GM12891 (cell line): ENCODE measurements at places on chromosomes 1 and 21.

GRCh38 chr21:25733859-25734653 lies 648 bp downstream of the ATP5PF start:
- DNase-seq = no peak

GRCh38 chr1:77347646-77348045 lies 65.8 kb downstream of the AK5 start:
- no peak for DNase-seq

GRCh38 chr1:35215346-35215745 lies 22.4 kb upstream of the SFPQ start:
- no peak for DNase-seq

GRCh38 chr21:36613059-36613458 lies 85.9 kb upstream of the SIM2 start:
- DNase-seq = no peak

- no peak for DNase-seq
Observed at GRCh38 chr21:18549214-18549905, 145.8 kb upstream of the TMPRSS15 start.

DNA sequence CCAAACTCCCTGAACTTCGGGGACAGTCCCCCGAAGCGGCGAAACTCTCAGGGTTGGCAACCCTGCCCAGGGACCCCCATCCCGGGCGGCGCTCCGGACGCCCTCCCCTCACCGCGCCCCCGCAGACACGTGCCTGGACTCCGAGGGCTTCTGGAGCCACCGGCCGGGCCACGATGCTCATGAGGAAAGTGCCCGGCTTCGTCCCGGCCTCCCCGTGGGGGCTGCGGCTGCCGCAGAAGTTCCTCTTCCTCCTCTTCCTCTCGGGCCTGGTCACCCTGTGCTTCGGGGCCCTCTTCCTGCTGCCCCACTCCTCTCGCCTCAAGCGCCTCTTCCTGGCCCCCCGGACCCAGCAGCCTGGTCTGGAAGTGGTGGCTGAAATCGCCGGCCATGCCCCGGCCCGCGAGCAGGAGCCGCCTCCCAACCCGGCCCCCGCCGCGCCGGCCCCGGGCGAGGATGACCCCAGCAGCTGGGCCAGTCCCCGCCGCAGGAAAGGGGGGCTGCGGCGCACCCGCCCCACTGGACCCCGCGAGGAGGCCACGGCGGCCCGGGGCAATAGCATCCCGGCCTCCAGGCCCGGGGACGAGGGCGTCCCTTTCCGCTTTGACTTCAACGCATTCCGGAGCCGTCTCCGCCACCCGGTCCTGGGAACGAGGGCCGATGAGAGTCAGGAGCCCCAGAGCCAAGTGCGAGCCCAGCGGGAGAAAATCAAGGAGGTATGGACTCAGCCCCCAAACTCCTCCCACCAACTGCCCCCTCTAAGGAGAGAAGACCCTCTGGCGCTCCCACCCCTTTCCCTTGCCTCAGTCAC lies 1.2 kb downstream of the MAN1C1 start:
- DNase-seq = no peak

DNA sequence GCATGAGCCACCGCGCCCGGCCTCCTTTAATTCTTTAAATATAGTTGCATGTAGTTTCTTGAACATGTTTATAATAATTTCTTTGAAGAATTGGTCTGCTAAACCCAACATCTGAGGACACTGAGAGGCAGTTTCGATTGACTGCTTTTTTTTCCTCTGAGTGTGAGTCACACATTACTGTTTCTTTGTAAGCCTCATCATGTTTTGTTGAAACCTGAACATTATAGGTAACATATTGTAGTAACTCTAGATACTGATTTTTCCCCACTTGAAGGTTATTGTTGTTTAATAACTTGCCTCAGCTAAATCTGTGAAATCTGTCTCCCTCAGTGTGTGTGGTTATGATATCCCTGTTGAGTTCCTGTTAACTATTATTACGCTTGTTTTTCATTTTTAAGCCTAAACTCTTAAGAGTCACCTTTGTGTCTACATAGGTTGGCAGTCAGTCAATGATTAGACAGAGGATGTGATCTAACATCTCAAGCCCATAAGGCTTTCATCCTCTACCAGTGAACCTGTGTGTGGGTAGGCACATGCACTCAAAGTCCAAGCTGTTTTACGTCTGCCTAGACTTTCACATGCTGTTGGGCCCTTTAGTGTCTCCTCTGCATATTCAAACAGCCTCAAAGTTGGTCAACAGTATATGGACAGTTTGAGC lies 155.5 kb downstream of the KCNH1 start:
- no peak for DNase-seq
